ENCODE measurements at places on chromosomes 5 and 9.

- DNase-seq = no peak
Observed at GRCh38 chr5:58378613-58379390, 81.1 kb downstream of the PLK2 start.

DNA sequence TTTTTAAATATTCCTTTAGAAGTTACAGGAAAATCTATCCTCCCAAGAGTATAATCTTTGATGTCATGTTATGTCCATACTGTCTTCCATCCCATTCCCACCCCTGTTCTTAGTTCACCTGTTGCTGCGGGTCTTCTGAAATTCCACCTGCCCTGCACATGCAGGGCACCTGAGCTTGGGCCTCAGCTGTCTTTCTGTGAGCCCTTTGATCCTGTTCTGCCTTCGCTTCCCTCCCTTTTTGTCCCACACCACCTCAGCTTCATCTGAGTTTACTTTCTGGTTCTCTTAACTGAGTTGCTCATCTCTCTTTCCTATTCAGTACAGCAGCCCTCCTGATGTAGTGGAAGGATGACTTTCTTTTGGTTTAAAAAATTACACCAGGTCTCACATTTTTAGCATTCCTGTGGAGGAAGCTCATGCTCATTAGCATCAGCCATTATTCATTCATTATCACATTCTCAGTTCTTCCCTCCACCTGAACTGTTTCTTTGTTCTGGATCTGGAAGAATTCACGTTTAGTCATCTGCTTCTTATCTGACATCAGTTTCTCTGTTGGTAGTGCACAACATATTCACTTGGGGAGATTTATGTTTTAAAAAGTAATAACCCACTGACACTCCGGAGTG is 211.0 kb downstream of the ADCY2 start:
- no peak for DNase-seq

- no peak for DNase-seq
Observed at GRCh38 chr5:1317921-1318565, 23.2 kb upstream of the TERT start.

DNA sequence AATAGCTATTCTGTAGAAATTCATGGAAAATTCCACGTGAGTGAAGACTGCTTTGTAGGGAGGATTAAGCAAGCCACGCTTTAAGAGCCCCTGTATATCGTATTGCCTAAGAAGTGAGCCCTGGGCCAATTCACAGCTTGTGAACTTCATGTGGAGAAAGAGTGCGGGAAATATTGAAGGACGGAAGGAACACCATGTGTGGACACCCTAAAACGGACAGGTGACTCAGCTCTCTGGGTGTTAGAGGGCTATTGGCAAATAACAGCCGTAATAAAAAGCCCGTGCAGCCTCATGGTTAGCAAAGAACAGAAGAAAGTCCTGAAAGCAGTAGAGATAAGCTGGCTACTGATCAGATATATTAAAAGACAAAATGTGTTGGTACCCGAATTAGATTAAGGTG is 26.4 kb downstream of the ZNF366 start:
- no peak for DNase-seq

DNA sequence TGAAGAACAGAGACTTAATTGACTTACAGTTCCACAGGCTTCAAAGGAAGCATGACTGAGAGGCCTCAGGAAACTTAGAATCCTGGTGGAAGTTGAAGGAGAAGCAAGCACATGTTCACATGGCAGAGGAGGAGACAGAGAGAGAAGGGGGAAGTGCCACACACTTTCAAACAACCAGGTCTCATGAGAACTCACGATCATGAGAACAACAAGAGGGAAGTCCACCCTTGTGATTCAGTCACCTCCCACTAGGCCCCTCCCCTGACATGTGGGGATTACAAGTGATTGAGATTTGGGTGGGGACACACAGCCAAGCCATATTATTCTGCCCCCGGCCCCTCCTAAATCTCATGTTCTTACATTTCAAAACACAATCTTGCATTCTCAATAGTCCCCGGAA is 19.5 kb downstream of the NR3C1 start:
- DNase-seq = no peak

DNA sequence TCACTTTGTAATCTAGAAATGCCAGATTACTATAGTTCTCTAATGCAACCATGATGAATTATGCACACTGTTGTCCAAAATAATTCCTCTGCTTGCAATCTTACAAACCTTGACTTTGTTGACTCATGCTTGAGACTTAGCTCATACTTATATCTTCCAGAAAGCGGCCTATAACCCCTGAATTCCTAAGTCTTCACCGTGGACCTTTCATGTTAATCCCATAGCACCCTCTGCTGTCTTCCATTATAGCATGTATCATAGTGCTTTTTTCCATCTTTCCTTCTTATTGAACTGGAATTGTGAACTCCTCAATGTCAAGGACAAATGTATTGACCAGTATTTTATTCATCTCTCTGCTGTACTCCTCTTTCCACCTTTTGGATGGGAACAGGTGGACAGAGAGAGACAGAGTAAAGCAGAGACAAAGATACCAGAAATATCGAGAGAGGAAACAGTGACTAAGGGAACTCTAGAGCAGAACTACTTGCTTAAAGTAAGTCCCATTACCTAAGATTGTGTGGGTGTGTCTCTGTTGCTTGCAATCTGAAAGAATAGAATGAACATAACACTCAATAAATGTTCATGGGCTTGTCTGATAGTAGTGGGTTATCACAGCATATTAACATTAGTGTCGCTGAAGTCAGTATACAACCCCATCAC is 110.0 kb downstream of the LURAP1L start:
- no peak for DNase-seq

GRCh38 chr5:40841068-40841805 is at the start of gene CARD6:
Gene CARD6, plus strand, starts transcription at chr5:40841367. Its CDS starts 16 bp downstream, at chr5:40841383.
- no peak for DNase-seq

GRCh38 chr5:138753794-138754698 is 821 bp downstream of the CTNNA1 start:
- no peak for DNase-seq

DNA sequence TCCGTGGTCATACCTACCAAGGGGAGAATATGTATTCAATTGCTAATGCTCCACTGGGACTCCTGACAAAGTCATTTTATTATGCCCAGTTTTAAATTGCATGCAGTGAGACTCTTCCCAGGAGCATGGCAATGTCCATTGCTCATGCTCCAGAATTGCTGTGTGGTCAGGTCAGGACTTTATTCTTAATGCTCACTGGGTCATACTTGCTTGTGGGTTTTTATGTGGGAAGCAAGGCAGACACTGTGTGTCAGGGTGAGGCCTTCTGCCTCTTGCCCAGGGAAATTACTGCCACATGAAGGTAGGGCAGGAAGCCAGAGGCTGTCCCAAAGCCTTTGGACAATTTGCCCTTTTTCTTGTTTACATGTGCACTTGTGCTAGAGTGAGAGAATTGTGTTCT is 164.6 kb upstream of the MEF2C start:
- no peak for DNase-seq

DNA sequence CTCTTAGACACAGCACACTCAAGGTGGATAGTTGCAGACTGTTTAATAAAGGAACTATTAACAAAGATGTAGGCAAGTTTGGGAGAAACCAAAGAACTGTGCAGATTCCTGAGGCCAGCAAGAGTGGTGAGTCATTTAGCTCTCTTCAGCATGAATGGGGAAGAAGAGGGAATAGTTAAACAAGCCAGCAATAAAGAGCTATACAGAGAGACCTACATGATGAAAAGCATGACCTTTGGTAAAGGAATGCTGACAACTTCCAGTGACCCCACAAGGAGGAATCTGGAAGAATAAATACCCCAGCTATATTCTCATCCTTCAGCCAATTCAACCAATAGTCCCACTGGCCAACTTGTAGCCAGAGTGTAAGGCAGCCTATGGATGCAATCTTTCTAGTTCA is 706.0 kb upstream of the GRAMD2B start:
- no peak for DNase-seq

DNA sequence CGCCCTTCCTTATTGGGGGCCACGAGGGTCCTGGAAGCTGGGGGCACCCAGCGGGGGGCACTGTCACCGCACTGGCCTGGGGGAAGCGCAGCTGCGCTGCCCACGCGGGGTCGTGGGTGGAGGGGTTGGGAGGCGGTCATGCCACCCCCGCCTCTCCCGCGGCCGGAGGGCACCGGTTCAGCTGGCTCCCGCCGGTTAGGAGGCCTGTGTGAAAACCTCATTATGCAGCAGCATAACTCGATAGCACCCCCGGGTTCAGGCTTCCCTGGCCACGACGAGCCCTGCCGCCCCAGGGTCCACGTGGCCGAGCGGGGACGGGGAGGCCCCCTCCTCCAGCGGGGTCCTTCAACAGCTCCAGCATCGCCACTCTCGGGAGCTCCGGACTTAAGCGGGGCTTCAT is 91.2 kb upstream of the ERCC6L2 start:
- DNase-seq = no peak

DNA sequence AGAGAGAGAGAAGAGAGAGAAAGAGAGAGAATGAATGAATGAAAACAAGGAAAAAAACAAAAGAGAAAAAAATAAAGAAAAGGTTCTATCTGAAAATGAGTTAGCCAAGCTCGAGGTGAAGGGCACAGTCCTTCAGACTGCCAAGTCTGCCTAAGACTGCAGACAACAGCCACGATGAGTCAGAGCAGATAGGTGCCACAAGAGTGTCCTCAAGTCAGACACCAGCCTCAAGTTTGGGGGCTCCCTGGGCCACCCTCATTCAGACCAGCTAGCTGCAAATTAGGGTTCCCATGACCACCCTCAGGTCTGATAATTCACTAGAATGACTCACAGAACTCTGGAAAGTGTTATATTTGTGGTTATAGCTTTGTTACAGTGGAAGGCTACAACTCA is 13.9 kb upstream of the HABP4 start:
- DNase-seq = no peak

GRCh38 chr5:9605041-9605838 is 24.9 kb downstream of the TAS2R1 start:
- DNase-seq = no peak

- peak; percentile 5 for DNase-seq
Observed at GRCh38 chr9:28073270-28073669, 500.0 kb upstream of the C9orf72 start.

DNA sequence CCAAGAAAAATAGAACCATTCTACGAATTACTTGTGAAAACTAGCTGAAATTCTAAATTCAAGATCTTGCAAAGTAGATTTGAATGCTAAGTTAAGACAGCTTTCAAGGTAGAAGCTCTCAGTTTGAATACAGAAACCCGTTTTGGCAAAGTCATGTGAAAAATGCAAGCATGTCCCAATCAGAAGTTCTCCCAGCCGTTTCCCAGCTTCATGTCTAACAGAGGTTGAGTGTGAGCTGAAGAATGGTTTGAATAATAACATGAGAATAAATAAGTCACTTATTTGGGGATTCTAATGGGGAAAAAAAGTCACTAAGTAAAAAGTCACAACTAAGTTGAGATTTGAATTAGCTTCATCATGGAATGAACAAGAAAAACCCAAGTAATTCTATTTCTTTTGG is 152.5 kb upstream of the MAP3K1 start:
- DNase-seq = no peak

DNA sequence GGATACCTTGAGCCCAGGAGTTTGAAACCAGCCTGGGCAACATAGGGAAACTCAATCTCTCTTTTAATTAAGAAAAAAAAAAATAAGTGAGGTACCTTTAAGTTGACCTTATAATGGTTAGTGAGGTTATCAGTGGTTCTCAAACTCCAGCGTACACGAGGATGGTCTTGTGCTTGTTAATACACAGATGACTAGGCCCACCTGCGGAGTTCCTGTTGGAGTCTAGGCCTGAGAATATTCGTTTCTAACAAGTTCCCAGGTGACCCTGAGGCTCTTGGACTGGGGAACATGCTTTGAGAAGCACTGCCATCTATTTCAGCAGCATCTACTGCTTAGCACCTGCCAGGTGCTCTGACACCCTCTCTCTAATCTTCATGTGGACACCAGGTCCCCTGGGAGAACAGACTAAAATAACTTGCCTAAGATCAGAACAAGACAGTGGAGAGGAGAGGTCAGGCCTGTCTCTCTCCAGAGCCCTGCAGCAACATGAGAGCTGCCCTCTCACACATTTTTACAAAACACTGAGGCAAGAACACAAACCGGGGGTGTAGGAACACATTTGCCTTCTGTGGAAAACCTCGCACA is 24.6 kb downstream of the TLE1 start:
- no peak for DNase-seq

- DNase-seq = no peak
Observed at GRCh38 chr5:86442036-86442745, 175.6 kb upstream of the COX7C start.

DNA sequence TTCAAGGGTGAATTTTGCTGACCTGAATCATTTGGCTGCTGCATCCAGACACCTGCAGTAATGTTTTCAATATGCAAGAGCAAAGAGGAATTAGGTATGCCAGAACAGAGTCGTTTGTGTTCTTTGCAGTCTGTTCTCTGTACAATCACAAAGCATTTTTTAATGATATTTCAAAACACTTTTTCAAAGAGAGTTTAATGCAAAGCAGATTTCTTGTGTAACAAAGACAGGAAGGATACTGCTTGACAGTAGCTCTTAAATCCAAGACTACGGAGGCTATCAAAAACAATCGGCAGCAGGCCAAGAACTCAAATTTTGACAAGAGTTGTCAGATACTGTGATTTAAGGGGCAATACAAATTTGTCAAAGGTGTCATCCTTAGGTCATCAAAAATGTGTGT is 341.9 kb downstream of the GADD45G start:
- no peak for DNase-seq

DNA sequence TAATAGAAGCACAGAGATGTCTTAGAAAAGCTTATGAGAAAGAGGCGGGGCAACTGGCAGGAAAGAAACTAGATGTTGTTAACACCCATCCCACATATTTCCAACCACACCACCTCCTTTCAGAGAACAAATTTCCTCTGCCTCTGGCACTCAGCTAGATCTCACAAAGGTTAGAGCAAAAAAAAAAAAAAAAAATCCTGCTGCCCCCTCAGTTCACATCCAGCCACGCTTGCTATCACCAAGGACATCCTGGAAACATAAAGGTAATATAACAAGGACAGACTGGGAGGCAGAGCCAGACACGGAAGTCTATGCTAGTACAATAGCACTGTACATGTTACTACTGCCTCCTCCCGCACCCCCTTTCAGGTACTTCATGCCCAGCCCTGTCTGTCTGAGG is 238.0 kb upstream of the PTGER4 start:
- no peak for DNase-seq

DNA sequence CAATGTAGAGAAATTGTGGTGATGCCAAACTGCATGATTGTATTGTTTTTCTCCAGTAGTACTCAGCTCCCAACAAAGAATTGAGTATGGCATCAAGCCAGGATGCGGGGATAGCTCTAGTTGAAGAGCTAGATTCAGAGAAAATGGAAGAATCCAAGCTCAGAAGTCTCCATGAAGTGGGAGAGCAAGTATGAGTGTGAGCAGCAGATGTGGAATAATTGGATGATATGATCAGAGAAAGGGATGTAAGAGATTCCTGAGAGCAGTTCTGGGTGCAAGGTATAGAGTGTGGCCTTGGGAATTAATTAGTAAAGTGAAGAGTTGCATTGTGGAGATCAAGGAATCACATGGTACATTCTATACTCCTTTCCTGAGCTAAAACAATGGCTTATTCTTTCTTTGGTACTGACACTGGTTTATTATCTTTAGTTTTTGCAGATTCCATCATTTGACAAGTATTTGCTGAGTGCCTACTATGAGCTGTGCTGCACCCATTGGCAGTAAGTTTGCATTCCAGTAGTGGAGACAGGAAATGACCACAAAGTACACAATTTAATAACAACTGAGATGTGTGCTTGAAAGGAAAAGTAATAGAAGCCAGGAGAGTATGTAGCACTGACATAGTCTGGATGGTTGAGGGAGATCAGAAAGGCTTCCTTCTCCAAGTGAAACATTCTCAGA is 177.1 kb downstream of the CPLANE1 start:
- DNase-seq = no peak
